ENCODE measurements at places on chromosomes 6 and 20.
A peak's percentile ranks its signal among the peaks of the same experiment; 100 is the strongest.

DNA sequence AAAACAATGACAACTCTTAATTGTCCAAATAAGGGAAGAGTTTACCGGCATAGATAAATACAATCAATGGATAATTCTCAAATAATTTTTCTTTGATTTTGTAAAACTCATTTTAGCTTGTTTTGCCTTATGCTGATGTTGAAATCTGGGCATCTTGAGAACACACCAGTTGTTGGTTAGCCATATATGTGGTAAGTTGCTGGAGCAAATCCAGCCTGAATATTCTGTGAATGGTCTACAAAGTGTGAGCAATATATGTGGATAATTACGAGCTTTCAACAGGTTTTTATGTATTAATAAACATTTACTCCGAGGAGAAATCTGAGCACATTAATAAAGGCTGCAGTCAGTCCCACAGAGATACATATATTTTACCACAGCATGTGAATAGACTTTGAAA lies 423.6 kb downstream of the BCKDHB start:
- no peak for DNase-seq

- no peak for DNase-seq
These were observed 7.1 kb downstream of the TFEB start for GRCh38 chr6:41728073-41728936.

GRCh38 chr6:128586095-128586494 lies 65.7 kb upstream of the PTPRK start:
- no peak for DNase-seq

- no peak for DNase-seq
These were observed 66.9 kb upstream of the CDH4 start for GRCh38 chr20:61185181-61185580.

- DNase-seq: no peak
These were observed 564.6 kb upstream of the AGPAT4 start for GRCh38 chr6:161838306-161839035.

DNA sequence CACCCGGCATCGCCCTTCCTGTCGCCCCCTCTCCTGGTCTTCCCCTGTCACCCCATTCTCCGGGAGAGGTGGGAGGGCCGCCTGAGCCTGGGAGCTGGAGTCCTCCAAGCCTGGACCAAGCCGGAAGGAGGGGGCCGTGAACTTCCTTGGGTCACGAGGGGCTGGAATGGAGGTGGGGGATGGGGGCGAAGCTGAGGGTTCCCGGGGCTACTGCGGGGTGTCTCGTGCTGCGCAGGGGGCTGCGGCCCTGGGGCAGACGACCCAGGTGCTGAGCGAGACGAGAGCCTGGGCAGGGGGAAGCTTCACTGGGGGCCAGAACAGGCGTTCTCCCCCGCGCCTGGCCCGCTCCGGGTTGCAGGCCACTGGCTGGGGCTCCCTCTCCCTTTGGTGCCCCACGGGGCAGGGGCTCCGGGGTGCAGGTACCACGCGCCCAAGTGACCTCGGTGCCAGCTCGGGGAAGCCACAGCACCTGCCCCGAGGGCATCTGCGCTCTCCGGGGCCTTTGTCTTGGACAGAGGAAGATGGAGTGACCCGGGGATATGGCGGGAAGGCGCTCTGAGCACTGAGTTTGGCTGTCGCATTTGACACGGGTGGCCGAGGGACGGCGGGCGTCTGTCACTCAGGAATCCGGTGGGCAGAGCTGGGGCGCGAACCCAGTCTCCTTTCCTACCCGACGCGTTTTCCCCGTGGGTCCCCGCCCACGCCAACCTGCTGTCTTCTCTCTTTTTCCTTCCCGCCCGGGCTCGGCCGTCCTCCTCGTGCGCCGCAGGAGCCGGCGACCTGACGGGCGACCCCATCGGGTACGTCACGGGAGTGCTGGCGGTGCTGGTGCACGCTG lies 1.2 kb downstream of the SLC35D3 start:
- peak; percentile 2 for DNase-seq

GRCh38 chr6:56690519-56691285 lies 48.0 kb upstream of the DST start:
- no peak for DNase-seq

GRCh38 chr6:84282550-84282949 lies 55.1 kb upstream of the CEP162 start:
- DNase-seq: no peak

- no peak for DNase-seq
These were observed 66.4 kb downstream of the PLEKHG1 start for GRCh38 chr6:150666071-150666470.

GRCh38 chr6:43257367-43258145 lies 14.3 kb downstream of the TTBK1 start:
- no peak for DNase-seq

DNA sequence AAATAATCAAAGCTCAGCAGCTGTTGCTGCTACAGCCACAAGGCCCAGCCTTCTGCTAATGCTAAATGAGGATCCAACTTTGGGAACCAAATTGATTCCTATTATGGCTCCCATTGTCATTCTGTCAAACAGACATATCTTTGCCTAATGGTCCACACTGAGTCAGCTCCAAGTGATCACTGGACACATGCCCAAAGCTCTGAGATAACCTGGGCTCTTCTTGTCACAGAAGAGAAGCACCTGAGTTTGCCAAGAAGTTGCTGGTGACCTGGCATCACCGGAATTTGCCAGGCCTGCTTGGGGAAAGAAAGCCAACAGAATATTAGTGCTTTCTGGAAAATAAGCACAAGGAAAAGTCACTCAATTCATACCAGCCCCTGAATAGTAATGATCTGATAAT lies 5.8 kb downstream of the TNFRSF21 start:
- DNase-seq: no peak

DNA sequence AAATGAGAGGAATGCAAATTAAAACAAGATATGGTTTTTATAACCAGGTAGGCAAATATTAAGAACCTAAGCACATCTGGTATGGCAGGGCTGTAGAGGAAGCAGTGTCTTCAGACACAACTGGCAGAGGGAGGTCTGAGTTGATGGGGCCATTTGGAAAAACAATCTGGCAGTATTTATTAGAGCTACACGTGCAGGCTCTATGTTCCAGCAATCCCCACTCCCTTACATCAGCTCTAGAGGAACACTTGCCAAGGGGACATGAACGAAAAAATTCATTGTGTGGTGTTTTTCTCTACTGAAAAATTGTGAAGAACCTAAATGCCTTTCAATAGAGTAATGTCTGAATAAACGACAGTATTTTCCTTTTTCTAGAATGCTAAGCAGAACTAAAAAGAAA lies 111.6 kb upstream of the EDN1 start:
- no peak for DNase-seq

- no peak for DNase-seq
These were observed 707.6 kb upstream of the MARCKS start for GRCh38 chr6:113149511-113149910.

DNA sequence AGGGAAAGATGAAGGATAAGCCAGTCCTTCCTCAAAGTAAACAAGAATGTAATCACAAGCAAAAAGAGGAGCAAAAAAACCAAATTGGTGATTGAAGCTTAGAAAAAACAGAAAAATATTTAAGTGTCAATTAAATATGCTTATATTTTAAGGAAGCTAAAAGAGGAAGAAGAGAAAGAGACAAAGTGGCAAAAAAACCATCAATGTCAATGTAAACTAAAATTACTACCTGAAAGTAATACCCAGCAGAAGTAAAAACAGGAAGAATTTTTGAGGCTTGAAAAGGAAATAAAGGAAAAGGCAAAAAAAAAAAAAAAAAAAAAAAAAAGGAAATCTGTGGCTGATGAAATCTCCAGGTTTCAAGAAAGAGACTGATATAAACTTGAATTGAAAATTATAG lies 36.2 kb upstream of the OGFRL1 start:
- DNase-seq: no peak

GRCh38 chr6:126743076-126743475 lies 375.4 kb upstream of the RSPO3 start:
- DNase-seq: no peak

DNA sequence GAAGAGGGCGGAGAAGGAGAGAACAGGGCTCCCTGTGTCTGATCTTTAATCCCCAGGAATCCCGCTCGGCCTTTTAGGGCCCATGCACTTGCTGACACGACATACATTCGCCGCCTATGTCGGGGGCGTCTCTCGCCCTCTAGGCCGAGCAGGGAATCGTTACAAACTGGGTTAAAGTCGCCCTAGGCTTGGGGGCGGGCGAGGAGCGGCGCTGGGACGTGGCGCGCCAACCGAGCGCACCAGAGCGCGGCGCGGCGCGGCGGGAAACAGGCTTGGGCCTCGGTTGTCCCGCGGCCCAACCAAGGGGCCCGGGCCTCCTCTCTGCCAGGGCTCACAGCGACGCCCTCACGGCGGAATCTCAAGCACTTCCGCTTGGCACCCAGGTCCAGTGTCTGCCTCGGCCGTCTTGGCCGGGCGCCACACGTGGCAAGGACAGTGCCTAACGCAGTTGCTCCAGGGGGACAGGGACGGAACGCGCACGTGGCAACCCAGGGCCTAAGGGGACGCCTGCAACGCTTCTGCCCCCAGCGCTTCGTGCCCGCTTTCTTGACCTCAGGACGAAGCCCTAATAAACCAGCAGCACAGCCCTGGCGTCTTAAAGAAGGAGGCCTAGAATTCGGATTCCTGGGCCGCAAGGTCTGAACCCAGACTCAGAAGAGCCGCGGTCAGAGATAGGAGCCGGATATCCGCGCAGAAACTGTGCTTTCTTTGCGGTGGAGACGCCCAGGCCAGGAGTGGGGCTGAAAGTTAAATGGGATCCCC lies 71.5 kb downstream of the NCR2 start:
- DNase-seq: no peak

DNA sequence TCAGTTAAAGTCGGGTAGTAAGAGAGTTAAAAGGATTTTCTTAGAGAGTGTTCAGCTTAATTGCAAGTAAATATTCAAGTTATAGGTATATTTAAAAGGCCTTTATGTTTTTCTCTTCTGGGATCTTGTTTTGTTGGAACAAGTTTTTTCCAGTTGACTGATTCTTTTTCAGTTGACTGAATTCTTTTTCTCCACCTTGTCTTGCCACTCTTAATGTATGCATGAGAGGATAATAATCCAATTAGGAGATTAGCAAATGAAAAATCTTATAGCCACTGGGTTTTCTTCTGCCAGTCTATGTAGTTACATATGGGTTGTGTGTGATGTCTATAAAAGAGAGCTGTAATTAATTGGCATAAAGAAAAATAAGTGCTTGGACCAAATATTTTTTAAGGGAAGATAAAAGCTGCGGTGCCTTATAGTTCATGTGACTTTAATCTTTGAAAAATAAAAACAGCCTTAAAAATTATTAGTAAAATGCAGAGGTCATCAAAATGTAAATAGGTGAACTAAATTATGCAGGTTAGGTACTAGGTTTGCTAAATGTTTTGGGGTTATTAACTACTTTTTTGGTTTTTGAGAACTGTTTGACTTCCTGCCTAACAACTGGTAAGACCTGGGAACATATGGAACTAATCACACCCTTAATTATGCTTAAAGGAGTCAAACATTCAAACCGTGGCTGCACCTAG lies 367.2 kb downstream of the HTR1B start:
- DNase-seq: no peak

DNA sequence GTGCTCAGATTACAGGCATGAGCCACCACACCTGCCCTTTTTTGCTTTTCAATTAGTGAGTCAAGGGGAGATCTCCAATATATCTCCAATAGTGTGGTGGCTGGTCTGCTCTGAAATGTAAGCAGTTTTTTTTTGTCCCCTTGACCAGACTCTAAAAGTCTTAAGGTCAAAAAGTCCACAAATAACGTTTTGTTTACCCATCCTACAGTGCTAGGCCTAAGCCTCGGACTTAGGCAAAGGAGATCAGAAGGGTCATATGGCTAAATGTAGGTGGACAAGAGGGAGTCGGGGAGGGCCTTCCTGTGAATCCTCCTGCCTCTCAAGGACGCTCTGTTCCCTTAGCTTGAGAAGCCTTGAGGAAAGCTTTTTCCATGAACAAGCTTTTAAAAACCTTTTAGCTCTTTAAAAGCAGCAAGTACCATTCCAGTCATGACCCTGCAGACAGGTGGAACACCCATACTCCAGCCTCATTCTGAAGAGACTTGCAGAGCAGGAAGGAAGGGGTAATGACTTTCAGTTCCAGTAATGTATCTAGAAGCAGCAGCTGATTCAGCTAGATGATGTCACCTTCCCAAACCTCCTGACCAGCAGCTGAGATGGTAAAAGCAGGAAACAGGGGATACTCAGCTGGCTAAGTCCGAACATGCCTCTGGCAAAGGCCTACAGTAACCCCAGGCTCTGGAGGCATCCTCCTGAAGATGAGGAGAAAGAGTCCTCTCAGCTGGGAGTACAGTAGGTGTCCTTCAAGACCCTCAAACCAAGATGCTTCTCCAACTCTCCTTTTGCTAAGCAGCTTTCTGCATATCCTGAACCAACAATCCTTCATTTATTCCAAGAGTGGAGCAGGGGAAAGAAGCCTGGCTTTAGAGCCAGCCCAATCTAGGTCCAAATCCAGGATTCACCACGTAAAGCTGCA lies 23.6 kb downstream of the BCL2L1 start:
- DNase-seq: no peak

- DNase-seq: no peak
These were observed 85.1 kb upstream of the CNKSR3 start for GRCh38 chr6:154595538-154595937.

DNA sequence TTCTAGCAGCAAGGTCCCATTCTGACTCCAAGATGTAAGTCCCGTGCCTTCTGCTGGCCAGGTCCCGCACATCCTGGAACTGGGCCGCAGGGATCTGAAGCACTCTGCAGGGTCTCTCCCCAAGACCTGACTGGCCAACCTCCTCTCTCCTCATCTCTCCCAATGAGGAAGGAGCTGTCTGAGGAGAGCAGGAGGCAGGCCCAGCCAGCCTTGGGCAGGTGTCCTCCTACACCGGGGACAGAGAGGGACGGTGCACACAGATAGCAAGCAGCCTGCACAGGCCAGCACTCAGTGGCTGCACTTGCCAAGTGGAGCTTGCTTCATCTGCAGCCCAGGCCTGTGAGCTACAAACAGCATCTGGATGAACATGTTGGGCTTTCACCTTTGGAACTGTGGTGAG lies 76.8 kb upstream of the CD93 start:
- no peak for DNase-seq

GRCh38 chr6:33869826-33870423 lies 66.1 kb upstream of the MLN start:
- DNase-seq: no peak

DNA sequence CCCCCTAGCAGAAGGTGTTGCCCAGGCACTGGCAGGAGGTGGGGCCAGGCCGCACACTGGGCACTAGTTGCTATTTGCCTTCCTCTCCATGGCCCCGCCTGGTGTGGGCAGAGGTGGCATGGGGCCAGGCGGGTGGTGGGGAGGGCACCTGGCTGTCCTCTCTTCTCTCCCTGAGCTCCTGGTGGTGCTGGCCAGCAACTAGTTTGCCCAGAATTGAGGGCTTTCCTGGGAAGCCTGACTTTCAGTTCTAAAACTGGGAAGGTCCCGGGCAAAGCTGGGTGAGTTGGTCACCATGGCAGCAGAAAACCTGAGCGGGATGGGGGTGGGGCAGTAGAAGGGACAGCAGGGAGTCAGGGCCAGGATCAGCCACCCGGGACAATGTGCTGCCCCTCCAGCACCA lies 48.2 kb downstream of the RBM38 start:
- no peak for DNase-seq

- no peak for DNase-seq
These were observed 20.7 kb upstream of the TFAP2C start for GRCh38 chr20:56608376-56608775.

DNA sequence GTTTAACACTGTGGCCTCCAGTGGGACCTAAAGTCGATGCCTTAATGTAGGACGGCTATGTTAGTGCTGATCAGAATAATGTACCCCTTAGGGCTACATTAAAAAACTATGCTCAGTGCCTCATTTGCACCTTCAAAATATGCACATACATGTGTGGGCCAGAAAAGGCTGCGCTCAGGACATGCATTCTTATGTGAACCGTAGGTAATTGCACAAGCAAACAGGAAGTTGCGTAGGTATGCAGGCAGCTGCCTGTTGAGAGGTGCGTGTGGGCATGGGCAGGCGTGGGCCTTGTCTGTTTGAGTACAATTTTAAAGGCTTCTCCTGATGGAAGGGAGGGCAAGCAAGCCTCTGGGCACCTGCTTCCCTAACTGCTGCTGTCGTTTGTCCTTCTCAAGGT lies 116.2 kb upstream of the JAG1 start:
- no peak for DNase-seq

All from CD4-positive, alpha-beta T cell treated with Interleukin-17A for 1 hour (primary cell).